Smooth muscle cell of the pulmonary artery (primary cell): ENCODE measurements at places on chromosomes 1 and 21. TPM values are rescaled to one million over a fixed set of nuclear protein-coding genes. Genes with fewer than 3 reads are reported as not detected.

GPR3 gene
- total RNA-seq = 0.20 and 0.50 TPM in 2 replicates

CHRM3 gene
- 0.03 and 0.13 TPM in 2 replicates for total RNA-seq

TMEM269 gene
- 0.03 and 0.07 TPM in 2 replicates for total RNA-seq

DMRTA2 gene
- 0.10 and 0.46 TPM in 2 replicates for total RNA-seq

TIE1 gene
- 0.65 and 1.8 TPM in 2 replicates for total RNA-seq

NEXN gene
- total RNA-seq = 10.4 and 13.0 TPM in 2 replicates

PLCH2 gene
- total RNA-seq = 0.33 and 0.53 TPM in 2 replicates

SNAP47 gene
- 40.0 and 44.0 TPM in 2 replicates for total RNA-seq

PRAMEF26 gene
- total RNA-seq = not detected in 2 replicates

KLF17 gene
- 0.13 TPM in 2 replicates for total RNA-seq

HSPA6 gene
- total RNA-seq = 0.65 and 4.5 TPM in 2 replicates
